ENCODE measurements at places on chromosomes 6 and 20. TPM values are rescaled to one million over a fixed set of nuclear protein-coding genes. Genes with fewer than 3 reads are reported as not detected.

DNA sequence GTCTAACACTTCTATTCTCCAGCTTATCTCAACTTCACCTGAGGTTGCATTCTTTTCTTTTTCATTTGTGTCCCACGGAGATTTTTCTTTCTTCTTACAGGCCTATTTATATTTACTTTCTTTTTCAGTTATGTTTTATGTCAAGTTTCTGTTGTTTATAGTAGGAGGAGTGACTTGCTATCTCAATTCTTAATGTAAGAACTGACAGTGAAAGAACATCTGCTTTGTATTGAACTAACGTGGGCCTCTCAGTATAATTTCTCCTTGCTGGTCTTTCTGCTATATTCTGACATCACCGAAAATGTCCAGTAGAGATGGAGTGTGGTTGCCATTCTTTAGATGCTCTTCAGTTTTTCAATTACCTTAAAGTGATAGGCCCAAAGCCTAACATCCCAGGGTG, 521.7 kb downstream of the EPM2A start:
- no peaks in the 10 kb centered on the region for H3K36me3 ChIP-seq
- DNase-seq, result no peak
- H3K4me3 ChIP-seq, result no peak overlapping the region
- H3K27me3 ChIP-seq, result peaks cover 2% of the 10 kb centered on the region
- no peak overlapping the region for H3K27ac ChIP-seq
- peaks cover 8% of the 10 kb centered on the region for H3K4me1 ChIP-seq

DNA sequence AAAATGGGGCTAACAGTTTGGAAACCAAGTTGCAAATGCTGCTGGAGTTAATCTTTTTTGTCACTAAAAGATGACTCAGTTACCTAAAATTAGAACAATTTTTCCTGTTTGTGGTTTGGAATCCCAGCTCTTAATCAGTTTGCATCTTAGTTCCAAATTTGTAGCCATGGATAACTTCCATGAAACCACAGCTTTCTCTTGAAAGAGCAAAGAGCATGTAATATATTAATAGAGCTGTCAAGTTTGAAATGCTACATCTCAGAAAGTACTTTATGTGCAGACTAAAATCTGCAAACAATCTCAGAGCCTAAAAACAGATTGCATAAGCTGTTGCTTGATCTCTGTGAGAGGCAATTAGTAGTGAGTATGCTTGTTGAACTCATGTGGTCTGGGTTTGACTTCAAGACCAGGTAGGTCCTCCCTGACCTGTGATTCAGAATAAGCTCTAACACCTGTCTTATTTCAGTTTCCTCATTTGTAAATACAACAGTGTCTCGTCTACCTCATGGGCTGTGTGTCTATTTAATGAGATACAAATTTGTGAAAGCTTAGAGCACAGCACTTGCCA, 23.5 kb downstream of the DHX35 start:
- no peak overlapping the region for H3K4me3 ChIP-seq
- DNase-seq, result no peak
- peaks cover 17% of the 10 kb centered on the region for H3K36me3 ChIP-seq
- no peaks in the 10 kb centered on the region for H3K27me3 ChIP-seq
- no peak overlapping the region for H3K27ac ChIP-seq
- peaks cover 8% of the 10 kb centered on the region for H3K4me1 ChIP-seq

OPRL1 gene
- total RNA-seq, result 0.71 TPM

PIGT gene
- 44.4 TPM for total RNA-seq

PI16 gene
- total RNA-seq, result 1.0 TPM

- no peak for DNase-seq
- H3K27me3 ChIP-seq, result no peaks in the 10 kb centered on the region
- peaks cover 1% of the 10 kb centered on the region for H3K36me3 ChIP-seq
- no peak overlapping the region for H3K27ac ChIP-seq
- H3K4me1 ChIP-seq, result peaks cover 49% of the 10 kb centered on the region
- H3K4me3 ChIP-seq, result no peak overlapping the region
These were observed 15.0 kb downstream of the CCR6 start for GRCh38 chr6:167137881-167138280.

MYBL2 gene
- total RNA-seq, result 80.3 TPM

Data from activated CD4-positive, alpha-beta memory T cell treated with anti-CD3 and anti-CD28 coated beads for 36 hours (primary cell).